Stimulated activated memory B cell treated with anti-CD40 and anti-IgM and Interleukin-4, amounts not matched to agents 10 μg/mL and 1 μg/mL and 100 μg/mL, for 72 hours (primary cell): ENCODE measurements at places on chromosomes 1 and 21.

DNA sequence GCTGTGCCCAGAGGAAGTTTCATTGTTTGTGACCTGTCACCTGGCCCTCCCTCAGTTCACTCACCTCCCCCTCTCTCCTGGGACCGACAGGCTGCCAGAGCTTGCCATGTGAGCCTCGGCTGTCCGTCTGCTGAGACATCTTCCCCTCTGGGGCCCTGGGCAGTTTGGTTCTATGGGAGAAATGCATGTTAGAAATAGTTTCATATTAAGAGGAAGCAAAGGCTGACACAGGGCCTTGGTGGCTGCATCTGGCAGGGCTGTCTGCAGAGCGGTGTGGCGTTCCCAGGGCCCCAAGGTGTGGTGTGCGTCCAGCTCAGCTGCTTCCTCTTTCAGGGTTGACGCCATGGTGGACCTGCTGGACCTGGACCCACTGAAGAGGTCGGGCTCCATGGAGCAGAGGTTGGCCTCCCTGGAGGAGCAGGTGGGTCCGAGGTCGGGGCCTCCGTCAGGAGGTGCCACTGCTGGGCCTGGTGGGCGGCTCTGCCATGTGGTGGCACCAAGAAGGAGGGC, 31.9 kb upstream of the LRRC3 start:
- peak; percentile 61 for ATAC-seq

DNA sequence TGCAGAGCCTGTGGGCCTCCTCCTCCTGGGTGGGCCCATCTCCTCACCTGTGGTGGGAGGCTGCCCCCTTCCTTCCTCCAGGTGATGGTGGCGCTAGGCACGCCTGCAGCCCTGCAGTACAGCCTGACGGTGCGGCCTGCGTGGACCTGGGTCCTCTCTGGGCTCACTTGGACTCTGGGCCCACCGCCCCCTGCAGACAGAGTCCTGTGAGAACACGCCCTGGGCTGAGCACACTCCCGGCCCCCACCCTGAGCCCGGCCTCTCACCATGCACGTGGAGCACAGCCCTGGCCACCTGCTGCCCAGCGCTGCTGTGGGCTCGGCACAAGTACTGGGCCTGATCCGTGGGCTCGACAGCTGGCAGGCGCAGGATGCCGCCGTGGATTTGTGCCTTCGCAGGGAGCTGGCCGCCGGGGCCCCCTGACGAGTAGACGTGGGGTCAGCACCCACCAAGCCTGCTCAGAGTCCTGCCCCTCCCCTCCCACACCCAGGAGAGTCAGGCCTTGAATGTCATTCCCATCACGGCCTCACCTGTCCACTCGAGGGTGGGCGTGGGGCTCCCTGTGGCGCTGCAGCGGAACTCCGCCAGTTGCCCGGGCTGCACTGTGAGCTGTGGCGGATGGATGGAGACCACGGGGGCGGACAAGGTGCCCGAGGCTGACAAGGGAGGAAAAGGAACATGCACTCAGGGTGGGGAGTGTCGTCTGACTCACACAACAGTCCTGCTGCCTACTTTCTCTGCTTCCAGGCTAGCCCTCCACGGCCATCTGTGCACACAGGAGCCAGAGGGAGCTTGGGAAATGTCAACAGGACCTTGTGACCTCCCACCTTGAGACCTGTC, 43.4 kb downstream of the LDLRAD2 start:
- no peak for ATAC-seq

- no peak for ATAC-seq
Observed at GRCh38 chr1:171646249-171646560, 6.3 kb downstream of the MYOC start.

DNA sequence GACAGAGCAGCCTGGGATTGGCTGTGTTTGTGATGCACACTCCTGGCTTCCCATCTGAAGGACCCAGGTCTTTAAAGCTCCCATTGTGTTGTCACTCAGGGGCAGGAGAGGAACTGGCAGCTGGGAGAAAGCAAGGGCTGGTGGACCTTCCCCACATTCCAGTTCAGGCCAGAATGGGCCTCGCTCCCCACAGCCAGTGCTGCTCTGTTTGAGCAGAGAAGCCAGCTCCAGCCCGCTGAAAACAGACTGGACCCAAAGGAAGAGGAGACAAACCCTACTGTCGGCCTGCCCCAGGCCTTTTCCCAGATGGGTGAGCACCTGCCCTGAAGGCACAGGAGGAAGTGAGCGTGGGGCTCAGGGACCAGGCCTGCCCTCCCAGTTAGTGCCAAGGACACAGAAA, 499.4 kb downstream of the NPHP4 start:
- ATAC-seq = no peak

DNA sequence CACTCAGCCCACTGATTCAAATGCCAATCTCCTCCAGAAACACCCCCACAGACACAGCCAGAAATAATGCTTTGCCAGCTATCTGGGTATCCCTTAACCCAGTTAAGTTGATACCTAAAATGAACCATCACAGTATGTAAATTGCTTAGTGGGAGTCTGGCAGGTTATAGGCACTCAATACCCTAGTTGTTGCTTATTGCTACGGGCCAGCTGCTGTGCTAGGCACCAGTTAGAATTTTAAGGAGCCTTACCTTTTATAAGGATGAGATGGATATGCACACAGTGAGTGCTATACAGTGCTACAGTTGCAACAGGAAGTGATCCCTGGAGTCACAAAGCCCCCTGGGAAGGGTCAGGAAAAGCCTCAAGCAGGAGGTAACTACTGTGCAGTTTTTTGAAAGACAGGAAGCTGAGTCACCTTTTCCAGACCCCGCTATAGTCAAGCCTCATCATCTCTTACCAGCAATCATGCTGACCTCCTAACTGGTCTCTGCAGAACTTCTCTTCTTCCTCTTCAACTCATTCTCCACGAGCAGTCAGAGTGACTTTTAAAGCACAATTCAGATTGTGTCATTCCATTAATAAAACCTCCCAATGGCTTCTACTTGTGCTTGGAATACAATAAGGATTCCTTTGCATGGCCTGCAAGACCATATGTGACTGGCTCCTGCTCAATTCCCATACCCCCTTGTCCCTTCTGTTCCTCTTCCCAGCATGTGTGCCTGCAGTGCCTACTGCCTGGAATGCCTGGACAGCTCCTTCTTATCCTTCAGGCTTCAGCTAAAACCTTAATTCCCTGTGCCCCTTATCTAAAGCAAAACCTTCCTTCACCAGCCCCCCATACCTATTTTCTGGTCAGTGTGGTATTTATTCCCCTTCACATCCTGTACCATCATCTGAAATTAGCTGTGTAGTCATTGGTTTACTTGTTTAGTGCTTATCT, 10.4 kb upstream of the TLR5 start:
- peak; percentile 39 for ATAC-seq

GRCh38 chr1:24383381-24383940, 30.1 kb downstream of the STPG1 start:
- ATAC-seq = no peak

GRCh38 chr1:202251424-202252256, 58.0 kb downstream of the LGR6 start:
- peak; percentile 65 for ATAC-seq

- ATAC-seq = no peak
Observed at GRCh38 chr1:6805004-6805416, 19.8 kb downstream of the CAMTA1 start.

- no peak for ATAC-seq
Observed at GRCh38 chr1:99707535-99708142, 58.8 kb downstream of the FRRS1 start.

DNA sequence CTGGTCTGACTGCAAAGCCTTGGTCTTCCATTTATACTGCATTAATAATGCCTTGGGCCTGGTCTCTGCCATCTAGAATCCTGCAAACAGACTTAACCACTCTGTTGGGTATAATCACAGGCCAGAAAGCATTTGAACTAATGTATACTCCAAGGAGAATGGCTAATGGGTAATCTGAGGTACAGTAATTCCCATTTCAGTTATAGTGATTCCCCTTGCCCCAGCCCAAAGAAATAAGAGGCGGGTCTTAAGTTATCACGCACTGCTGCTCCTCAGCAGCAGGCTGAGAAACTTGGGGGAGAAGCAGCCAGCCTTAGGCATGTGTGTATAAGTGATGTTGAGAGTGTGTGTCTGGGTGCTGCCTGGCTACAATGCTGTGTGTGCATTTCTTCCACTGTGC, 2.4 kb downstream of the LPAR3 start:
- ATAC-seq = no peak

GRCh38 chr1:10556430-10557005, 81.8 kb downstream of the PEX14 start:
- ATAC-seq = peak; percentile 57

DNA sequence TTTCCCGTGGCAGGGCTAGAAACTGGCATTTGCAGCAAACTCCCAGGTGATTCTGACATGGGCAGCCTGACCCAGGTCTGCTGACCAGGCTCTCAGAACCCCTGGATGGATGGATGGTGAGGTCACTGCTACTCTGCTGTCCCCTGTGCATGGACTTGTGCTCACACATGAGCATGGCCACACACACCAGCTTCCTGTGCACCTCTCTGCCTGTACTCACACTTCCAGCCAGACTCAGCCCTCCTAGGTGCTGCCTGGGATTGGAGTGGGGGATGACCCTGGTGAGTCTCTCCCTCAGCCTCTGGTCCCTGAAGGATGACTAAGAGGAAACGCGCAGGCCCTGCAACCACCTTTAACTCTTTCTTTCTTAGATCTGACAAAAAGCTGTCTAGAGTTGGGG, 361.1 kb downstream of the HHAT start:
- no peak for ATAC-seq
